ENCODE measurements at places on chromosomes 13 and 19.
A peak's percentile ranks its signal among the peaks of the same experiment; 100 is the strongest.

- DNase-seq, result no peak
Measured at GRCh38 chr19:32172566-32173160, 172.7 kb upstream of the ZNF507 start.

DNA sequence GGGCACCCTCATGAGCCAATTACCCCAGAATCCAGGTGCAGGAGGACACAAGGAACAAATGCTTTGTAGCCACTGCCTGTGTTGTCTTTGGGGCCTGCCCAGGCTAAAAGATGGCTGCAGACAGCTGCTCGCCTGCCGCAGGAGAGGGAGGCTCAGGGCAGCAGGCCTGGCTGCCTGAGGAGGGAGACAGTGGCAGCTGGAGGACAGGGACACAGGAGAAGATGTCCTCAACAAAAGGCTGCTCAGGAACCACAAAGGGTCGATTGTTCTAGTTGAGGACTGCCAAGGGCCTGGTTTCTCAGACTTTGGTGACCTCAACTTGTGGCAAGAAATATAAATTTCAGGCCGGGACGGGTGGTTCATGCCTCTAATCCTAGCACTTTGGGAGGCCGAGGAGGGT lies 7.6 kb downstream of the SIRT2 start:
- no peak for DNase-seq

DNA sequence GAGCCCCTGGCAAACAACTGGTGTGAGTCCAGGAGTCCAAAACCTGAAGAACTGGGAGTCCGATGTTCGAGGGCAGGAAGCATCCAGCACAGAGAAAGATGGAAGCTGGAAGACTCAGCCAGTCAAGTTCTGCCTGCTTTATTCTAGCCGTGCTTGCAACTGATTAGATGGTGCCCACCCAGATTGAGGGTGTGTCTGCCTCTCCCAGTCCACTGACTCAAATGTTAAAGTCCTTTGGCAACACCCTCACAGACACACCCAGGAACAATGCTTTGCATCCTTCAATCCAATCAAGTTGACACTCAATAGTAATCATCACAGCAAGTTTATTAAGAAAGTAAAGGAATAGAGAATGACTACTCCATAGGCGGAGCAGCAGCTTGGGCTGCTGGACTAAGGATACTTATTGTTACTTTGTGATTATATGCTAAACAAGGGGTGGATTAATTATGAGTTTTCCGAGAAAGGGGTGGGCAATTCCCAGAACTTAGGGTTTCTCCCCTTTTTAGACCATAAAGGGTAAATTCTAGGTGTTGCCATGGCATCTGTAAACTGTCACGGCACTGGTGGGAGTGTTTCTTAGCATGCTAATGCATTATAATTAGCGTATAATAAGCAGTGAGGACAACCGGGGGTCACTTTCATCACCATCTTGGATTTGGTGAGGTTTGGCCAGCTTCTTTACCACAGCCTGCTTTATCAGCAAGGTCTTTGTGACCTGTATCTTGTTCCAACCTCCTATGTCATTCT lies 65.6 kb upstream of the KCTD15 start:
- DNase-seq, result no peak

- DNase-seq, result no peak
Measured at GRCh38 chr13:114045113-114045735, 71.3 kb upstream of the C13orf46 start.

GRCh38 chr13:29170436-29171082 lies 350.4 kb downstream of the MTUS2 start:
- DNase-seq, result no peak

DNA sequence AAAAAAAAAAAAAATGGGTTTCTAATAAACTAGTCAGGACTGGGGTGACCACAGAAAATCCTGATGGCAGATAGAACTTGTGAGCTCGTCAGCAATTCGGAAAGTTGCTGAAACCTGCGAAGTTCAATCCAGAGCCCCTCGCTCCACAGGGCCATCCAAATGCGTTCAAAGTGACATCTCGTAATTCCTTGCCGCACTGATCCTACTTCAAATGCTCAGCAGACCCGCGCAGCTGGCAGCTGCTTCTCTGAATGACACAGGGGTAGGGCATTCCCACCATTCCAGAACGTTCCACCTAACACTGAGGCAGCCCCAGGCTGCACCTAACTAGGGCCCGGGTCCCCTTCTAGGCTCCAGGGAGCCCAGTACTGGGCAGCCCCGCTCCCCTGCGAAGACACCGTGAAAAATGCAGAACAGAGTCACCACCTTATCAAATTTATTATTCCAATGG lies 4.8 kb upstream of the DAPK3 start:
- no peak for DNase-seq

- DNase-seq, result no peak
Measured at GRCh38 chr13:45807520-45808099, 43.9 kb downstream of the SIAH3 start.

GRCh38 chr19:29805031-29805965 lies 6.5 kb upstream of the CCNE1 start:
- no peak for DNase-seq

DNA sequence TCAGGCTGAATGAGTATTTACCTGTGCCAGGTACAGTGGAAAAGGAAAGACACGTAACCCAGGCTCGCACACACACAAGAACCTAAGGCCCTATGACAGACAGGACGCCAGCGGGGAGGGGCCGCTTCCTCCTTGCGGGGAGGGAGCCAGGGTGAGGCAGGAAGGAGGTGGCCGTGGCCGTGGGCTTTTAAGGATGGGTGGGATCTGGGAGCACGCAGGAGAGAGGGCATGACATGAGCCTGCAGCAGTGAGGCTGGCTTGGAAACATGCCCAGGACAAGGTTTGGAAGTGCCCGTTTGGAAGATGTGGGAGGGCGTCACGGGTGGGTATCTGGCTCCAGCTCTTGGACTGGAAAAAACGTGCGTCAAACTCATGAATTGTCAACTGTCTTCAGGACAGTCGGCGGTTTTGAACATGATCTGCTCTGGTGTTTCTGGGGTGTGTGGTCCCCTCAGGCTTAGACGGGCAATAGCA lies 20.1 kb downstream of the SH3GL1 start:
- DNase-seq, result peak; percentile 52

- no peak for DNase-seq
Measured at GRCh38 chr19:35438527-35438926, 9.5 kb upstream of the FFAR2 start.

- DNase-seq, result no peak
Measured at GRCh38 chr13:45411631-45412030, 6.5 kb downstream of the SLC25A30 start.

DNA sequence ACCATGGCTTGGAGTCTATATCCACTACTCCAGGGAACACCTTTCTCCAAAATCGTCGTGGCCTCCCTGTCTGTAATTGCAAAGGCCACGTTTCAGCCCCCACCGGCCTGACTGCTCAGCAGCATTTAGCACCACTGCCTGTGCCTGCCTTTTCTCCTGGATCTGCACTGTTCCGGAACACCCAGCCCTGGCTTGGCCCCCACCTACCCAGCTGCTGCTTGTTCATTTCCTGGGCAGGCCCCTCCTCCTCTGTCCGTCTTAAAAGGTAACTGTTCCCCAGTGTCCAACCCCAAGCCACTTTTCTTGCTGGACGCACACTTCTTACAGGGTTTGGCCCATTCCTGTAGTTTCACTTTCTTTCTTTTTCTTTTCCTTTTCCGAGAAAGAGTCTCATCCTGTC lies 8.5 kb upstream of the SYT5 start:
- no peak for DNase-seq

- DNase-seq, result peak; percentile 40
Measured at GRCh38 chr19:47609906-47610894, 1.3 kb downstream of the BICRA start.

DNA sequence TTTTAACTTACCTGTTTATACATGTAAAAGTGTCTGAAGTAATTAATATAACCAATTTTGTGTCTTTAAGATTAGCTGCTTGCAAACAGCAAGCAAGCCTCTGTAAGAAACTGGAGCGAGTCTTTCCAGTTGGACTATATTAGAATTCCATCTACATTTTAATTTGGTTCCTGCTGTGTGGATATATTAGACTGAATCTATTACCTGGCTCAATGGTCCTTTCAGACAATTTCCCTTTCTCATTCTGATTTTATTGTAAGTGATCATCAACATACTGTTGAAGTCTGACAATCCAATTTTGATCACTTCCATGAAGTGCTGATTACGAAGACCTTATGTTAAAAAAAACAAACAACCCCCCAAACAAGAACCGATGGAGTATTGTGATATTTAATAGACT lies 72.3 kb downstream of the GPC5 start:
- no peak for DNase-seq
